Natural killer cell treated with Interleukin-12 subunit alpha and Interleukin-12 subunit beta and Interleukin-15 and Interleukin-18, amount 100 ng/mL, for 72 hours (primary cell): ENCODE measurements at places on chromosomes 3 and 15. TPM values are rescaled to one million over a fixed set of nuclear protein-coding genes. Genes with fewer than 3 reads are reported as not detected.

Gene PRSS50
- not detected for total RNA-seq

GRCh38 chr3:98594628-98595324 is 1.4 kb upstream of the CPOX start:
- H3K27ac ChIP-seq, result no peak overlapping the region
- no peak for DNase-seq
- no peaks in the 10 kb centered on the region for H3K27me3 ChIP-seq
- H3K4me1 ChIP-seq, result peaks cover 31% of the 10 kb centered on the region

- no peaks in the 10 kb centered on the region for H3K27me3 ChIP-seq
- peaks cover 5% of the 10 kb centered on the region for H3K36me3 ChIP-seq
- no peak overlapping the region for H3K27ac ChIP-seq
- H3K4me3 ChIP-seq, result no peak overlapping the region
- H3K4me1 ChIP-seq, result no peaks in the 10 kb centered on the region
- DNase-seq, result no peak
Observed at GRCh38 chr3:78517965-78518364, 1249.8 kb downstream of the ROBO1 start.

Gene EOMES
- 270 TPM for total RNA-seq

DNA sequence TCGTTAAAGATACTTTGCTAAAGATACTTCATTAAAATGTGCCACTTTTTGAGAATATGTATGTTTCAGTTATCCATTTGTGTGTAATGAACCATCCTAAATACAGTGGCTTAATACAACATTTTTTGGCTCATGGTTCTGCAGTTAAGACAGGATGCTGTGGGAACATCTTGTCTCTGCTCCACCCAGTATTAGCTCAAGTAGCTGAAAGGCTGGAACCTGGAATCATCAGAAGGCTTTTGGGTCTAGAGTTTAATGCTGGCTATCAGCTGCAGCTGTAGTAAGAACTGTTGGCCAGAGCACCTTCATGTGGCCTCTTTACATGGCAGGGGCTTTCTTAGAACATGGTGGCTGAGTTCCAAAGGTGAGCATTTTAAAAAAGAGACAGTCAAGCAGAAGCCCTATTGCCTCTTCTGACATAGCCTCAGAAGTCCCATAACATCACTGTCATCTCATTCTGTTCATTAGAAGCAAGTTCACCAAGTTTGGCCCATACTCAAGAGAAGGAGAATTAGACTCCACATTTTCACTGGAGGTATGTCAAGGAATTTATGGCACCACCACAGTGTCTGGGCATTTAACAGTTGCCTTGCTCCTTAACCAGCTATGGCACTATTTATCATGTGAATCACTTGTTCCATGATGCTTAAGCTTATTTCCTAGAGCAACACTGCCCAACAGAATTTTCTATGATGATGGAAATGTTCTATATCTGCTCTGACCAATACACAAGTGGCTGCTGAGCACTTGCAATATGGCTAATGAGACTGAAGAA is 70.4 kb upstream of the PDZRN3 start:
- no peaks in the 10 kb centered on the region for H3K4me1 ChIP-seq
- DNase-seq, result no peak
- H3K27ac ChIP-seq, result no peak overlapping the region
- H3K4me3 ChIP-seq, result no peak overlapping the region
- H3K27me3 ChIP-seq, result no peaks in the 10 kb centered on the region

DNA sequence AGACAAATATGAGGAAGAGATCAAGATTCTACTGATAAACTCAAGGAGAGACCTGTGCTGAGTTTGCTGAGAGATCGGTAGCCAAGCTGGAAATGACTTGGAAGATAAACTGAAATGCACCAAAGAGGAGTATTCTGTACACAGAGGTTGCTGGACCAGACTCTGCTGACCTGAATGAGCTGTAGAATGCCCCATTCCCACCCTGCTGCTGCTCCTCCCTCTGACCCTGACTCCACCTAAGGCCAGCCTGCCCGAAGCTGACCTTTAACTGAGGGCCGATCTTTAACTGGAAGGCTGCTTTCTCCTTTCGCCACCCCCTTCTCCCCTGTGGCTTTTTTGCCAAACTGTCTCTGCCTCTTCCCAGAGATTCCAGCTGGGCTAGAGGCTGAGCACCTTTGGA is 34.6 kb downstream of the CDIN1 start:
- no peaks in the 10 kb centered on the region for H3K27me3 ChIP-seq
- no peak for DNase-seq
- no peaks in the 10 kb centered on the region for H3K36me3 ChIP-seq
- no peak overlapping the region for H3K4me3 ChIP-seq

Gene TNNC1
- total RNA-seq, result not detected

Gene RNF111
- total RNA-seq, result 57.7 TPM

Gene TM4SF4
- total RNA-seq, result not detected

Gene AMIGO3
- total RNA-seq, result 1.0 TPM

Gene LRRC49
- 0.38 TPM for total RNA-seq

- no peak overlapping the region for H3K4me3 ChIP-seq
- peaks cover 5% of the 10 kb centered on the region for H3K4me1 ChIP-seq
- peaks cover 17% of the 10 kb centered on the region for H3K36me3 ChIP-seq
- H3K27ac ChIP-seq, result no peak overlapping the region
- DNase-seq, result no peak
- H3K27me3 ChIP-seq, result no peaks in the 10 kb centered on the region
Observed at GRCh38 chr3:172334671-172335207, 113.5 kb downstream of the GHSR start.

GRCh38 chr15:68389936-68390817 is 41.8 kb downstream of the ITGA11 start:
- peak; percentile 69 for DNase-seq
- peaks cover 41% of the 10 kb centered on the region for H3K27me3 ChIP-seq
- peaks cover 7% of the 10 kb centered on the region for H3K4me1 ChIP-seq
- H3K4me3 ChIP-seq, result peak overlapping the region; percentile 10

DNA sequence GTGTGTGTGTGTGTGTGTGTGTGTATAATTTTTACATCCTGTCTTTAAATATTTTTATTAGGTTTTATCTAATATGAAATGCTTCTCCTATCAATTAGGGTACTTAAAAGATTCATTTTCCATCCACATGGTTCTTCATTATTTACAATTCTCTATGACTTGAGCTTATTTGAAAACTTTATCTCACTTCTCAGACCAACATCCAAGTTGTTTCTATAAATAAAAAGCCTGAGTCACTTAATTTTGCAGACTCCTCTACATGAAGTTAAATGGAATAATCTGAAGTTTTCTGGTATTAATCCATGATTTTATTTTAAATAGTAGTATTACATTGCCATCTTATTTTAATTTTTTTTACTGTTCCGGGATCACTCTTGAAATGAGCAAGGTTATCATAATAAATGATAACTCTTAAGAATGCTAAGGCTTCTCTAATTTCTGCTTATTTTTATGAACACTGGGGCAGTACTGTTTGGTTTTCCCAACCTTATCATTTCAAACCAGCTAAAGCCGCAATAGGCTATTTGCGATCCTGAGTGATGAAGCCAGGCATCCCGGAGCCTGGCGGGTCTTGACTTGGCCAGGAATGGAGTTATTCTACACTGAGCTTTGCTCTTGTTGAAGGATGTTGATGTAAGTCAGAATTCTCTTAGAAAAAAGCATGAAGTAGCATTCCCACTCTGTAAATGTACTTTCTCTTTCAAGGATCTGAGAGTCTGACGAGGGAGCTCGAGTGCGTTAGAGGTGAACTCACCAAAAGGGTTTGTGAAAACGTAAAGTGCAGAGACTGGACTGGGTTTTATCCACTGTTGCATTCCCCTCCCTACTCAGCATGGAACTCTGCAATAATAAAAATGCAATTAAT is 220.2 kb upstream of the LRTM1 start:
- H3K27me3 ChIP-seq, result no peaks in the 10 kb centered on the region
- DNase-seq, result no peak
- no peaks in the 10 kb centered on the region for H3K4me1 ChIP-seq
- no peak overlapping the region for H3K27ac ChIP-seq
- H3K36me3 ChIP-seq, result no peaks in the 10 kb centered on the region

GRCh38 chr3:114669614-114670013 is 375.8 kb downstream of the TIGIT start:
- no peaks in the 10 kb centered on the region for H3K36me3 ChIP-seq
- no peak overlapping the region for H3K27ac ChIP-seq
- no peak for DNase-seq

- no peaks in the 10 kb centered on the region for H3K36me3 ChIP-seq
- H3K27me3 ChIP-seq, result no peaks in the 10 kb centered on the region
- H3K27ac ChIP-seq, result no peak overlapping the region
- H3K4me1 ChIP-seq, result peaks cover 4% of the 10 kb centered on the region
- no peak for DNase-seq
- H3K4me3 ChIP-seq, result no peak overlapping the region
Observed at GRCh38 chr3:160331127-160331937, 67.7 kb downstream of the IFT80 start.

Gene DPPA2
- total RNA-seq, result not detected

DNA sequence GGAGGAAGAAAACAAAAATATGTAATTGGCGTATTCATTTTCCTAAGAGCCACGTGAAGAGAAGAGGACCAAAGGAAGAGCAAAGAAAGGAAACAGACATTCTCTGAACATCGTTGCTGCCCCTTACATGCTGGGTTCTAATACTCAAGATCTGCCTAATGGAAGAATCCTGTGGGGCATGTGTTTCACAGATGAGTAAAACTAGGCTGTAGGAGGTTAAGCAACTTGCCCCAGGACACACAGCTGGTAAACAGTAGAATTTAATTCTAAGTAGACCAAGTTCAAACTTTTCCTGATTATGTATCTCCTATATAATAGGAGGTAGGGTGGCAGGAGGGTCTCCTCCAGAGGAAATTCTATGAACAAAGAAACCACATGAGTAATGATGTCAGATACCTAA is 106.1 kb upstream of the TNFAIP8L3 start:
- H3K27me3 ChIP-seq, result peaks cover 15% of the 10 kb centered on the region
- no peak overlapping the region for H3K27ac ChIP-seq
- no peaks in the 10 kb centered on the region for H3K4me1 ChIP-seq
- H3K4me3 ChIP-seq, result no peak overlapping the region

DNA sequence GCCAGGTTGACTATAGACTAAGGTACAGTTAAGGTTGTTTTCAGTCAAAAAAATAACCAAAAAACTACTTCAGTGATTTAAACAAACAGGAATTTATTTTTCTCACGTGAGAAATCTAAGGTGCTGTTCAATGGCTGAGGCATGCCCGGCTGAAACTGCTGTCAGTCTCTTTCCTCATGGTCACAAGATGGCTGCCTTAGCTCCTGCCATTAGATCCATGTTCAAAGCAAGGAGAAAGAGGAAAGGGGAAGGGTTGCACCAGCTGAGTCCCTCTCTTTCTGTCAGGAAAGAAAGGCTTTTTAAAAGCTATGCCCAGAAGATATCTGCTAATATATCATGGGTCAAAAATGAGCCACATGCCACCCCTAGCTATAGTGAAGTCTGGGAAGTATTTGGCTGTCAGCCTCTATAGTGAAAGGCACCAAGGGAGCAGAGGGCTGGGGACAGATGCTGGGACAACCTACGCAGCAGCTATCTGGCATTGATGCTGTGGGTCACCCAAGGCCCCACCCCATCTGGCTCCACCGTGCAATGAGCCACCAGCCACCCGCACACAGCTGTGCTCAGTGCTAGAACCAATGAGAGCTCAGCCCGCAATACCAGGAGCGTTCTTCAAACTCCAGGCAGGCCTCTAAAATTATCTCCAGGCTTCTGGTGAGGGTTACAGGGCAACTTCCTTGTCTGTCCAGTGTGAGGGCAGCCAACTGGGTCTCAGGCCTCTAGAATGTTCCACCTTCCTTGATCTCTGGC is 64.7 kb upstream of the GATA2 start:
- no peaks in the 10 kb centered on the region for H3K36me3 ChIP-seq
- peaks cover 45% of the 10 kb centered on the region for H3K27me3 ChIP-seq
- no peak overlapping the region for H3K27ac ChIP-seq

DNA sequence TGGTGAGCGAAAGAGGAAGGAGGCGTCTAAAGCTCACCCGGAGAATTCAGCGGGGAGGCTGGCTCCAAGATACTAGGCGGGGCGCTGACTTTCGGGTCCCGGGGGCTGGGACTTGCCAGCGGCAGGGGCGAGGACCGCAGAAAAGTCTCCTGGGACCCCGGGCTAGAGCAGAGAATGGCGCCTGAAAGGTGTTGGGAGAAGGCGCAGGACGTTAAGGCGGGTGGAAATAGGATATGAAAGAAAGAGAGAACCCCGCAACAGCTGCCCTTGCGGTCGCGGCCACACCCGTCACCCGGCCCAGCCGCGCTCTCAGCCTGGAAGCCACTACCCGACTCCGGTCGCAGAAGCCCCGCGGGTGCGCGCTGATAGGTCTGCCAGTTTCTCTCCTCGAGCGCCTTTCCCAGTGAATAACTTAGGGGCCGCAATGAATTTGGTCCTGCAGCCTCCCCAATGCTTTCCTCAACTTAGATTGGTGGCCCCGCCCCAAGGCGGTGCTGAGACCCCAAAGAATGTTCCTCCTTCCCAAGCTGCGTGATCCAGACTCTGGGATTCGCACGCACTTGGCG is 604 bp downstream of the LTK start:
- no peak overlapping the region for H3K27ac ChIP-seq
- H3K4me3 ChIP-seq, result peak overlapping the region; percentile 73
- DNase-seq, result no peak
- H3K27me3 ChIP-seq, result no peaks in the 10 kb centered on the region

DNA sequence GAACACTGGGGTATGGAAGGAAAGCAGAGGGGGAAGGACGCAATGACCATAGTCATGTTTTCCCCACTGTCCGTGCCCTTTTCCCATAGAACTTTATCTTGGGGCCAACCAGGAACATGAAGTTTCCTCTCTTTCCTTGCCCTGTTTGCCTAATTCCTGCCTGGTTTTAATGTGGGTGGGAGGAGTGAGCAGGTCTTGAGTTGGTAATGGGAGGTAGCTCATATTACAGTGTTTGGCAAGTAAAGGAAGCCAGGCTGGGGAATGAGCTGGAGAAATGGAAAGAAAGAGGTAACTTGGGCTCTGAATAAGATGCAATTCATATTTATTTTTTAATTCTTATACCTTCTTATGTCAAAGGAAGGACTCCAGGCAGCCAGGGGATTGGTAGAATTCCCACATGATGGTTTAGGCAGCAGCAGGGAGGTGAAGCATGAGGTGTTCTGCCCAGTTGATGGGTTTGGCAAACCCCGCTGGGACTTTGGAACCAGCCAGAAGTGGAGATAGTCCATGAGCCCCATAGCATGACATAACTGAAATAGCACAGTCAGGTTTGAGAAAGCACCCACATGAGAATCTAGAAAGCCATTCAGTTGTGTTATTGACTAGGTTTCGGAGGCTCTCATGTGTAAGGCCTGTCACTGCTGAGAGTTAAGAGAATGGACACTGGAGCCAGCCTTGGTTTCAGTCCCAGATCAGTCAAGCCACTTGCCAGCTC is 60.0 kb downstream of the CCK start:
- H3K36me3 ChIP-seq, result peaks cover 10% of the 10 kb centered on the region
- no peak for DNase-seq
- H3K4me1 ChIP-seq, result no peaks in the 10 kb centered on the region
- no peak overlapping the region for H3K27ac ChIP-seq
- H3K27me3 ChIP-seq, result no peaks in the 10 kb centered on the region

Gene APH1B
- total RNA-seq, result 14.7 TPM

- DNase-seq, result peak; percentile 90
- H3K27ac ChIP-seq, result no peak within 1 kb of the TSS
- H3K4me3 ChIP-seq, result peak within 1 kb of the TSS; percentile 70
- no peaks in the 10 kb centered on the region for H3K36me3 ChIP-seq
- H3K4me1 ChIP-seq, result peaks cover 3% of the 10 kb centered on the region
- no peaks in the 10 kb centered on the region for H3K27me3 ChIP-seq
Observed at GRCh38 chr3:59049671-59050331, at the start of gene CFAP20DC. CFAP20DC (minus strand) TSS chr3:59050025; CDS start chr3:59049631, 394 bp downstream.

Gene VPS18
- 27.3 TPM for total RNA-seq

- no peak for DNase-seq
- no peak overlapping the region for H3K27ac ChIP-seq
- peaks cover 31% of the 10 kb centered on the region for H3K27me3 ChIP-seq
- H3K4me1 ChIP-seq, result no peaks in the 10 kb centered on the region
Observed at GRCh38 chr15:86087808-86088207, 8.1 kb downstream of the AGBL1 start.
